ENCODE measurements at places on chromosomes 6 and 20. TPM values are rescaled to one million over a fixed set of nuclear protein-coding genes. Genes with fewer than 3 reads are reported as not detected.

DNA sequence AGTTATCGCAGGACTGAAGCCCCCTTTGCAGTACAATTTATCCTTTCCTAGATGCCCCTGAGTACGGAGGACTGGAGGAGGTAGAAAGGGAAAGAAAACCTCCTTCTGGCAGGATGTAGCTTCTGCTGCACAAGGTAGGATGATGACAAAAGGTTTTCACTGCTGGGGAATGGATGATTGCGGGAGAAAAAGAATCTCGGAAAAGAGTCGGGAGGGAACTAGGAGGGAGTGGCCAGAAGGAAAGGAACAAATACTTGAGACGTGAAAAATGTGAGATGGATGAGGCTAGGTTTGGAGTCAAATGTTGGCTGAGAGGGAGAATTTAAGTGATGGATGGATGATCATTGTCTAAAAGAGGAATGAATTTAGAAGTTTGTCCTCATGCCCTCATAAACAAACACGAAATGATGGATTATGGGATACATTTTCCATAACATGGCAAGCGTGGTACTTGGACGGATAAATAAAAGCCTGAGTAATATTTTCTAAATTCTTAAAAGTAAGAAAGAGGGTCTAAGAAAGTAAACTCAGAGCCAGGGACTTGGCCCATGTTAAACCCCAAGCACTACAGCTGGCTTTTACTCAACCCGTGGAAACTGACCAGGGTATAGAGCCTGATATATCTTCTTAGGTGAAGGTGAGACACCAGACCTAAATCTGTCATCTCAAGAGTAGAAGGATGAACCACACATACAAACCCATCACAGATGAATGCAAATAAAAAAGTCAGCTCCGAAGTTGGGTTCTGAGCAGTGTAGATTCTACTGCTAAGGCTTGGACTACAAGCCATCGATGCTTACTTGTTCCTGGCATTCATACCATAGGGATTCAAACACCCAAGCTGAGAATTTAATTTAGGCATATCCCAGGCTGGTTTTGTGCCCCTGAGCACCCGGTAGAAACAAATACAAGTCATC lies 72.4 kb downstream of the HFE start:
- no peak for DNase-seq

- DNase-seq = no peak
Measured at GRCh38 chr6:125296471-125296870, 5.3 kb downstream of the HDDC2 start.

DNA sequence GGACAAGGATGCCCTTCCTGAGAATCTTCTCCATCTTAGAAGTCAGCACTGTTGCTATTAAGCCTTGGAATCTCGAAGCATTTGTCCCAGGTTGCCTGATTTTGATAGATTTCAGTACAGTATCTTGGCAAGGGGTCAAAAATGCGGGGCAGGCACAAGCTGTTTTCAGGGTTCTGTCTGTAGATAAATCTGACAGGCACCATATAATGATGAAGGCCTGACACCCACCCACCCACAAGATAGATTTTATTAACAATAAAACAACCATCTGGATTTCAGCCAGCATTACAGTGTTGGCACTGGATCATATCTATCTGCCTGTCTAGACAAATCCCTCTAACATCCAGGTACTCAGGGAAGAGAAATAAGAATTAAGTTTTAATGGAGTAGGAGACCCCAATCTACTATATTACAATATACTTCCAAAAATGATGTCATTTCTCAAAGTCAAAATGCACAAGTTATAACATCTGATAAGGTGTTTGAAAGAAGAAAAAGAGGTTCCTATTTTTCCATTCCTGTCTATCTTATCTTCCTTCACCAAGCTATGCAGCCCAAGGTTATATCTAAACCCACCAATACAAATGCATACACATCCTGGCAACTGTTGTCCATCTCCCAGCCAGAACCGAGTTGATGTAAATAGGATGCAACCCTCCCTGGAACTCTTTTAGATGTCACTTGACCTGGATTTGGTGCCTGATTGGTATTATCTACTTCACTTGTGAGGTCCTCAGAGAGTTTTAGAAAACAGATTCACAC lies 10.7 kb downstream of the NEDD9 start:
- DNase-seq = no peak

DNA sequence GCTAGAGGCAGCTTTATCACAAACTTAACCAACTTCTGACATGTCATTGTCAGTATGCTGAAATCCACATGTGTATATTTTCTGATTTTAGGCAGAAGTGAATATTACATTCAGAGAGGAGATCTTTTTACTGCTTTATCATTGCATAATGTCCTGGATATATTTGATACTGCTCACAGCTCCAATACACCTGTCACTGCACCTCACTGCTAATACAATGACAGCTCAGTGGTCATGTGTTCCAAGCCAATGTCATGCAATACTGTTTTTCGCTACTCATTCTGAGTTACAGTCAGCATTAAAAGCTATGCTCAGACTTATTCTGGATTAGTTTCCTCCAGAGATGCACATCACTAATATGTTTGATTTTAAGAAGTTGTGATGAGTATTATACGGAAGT lies 1604.6 kb downstream of the HACE1 start:
- no peak for DNase-seq

GRCh38 chr20:53654932-53655624 lies 61.4 kb upstream of the ZNF217 start:
- no peak for DNase-seq

DNA sequence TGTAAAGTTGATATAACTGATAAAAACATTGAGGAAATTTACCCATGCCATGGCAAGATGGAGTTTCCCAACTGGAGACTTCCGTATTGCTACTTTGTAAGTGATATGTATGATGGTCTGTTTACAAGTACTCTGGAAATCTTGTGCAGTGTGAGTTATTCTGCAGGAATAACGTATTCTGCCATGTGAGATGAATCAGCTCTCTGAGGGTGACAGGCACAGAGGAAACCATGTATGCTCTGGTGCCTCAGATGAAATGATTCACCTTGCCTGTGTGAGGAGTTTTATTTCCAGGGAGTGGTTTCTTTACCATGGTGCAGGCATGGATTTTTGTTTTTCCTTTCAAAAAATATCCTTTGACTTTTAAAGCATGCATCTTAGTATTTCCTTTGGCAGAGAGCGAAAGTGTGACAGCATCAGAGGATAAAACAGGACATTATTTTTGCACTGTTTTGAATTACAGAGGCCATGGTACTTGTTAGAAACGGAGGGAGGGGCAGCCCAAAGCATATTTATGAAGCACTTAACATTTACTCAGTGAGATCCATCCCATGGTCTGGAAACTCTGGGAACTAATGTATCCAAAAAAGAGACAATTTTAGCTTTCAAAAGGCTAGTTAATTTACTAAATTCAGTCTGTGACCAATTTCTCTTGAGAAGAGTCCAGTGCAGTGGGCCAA lies 36.0 kb upstream of the MTRF1L start:
- no peak for DNase-seq

- no peak for DNase-seq
Measured at GRCh38 chr6:46419576-46420002, 71.7 kb downstream of the RCAN2 start.

DNA sequence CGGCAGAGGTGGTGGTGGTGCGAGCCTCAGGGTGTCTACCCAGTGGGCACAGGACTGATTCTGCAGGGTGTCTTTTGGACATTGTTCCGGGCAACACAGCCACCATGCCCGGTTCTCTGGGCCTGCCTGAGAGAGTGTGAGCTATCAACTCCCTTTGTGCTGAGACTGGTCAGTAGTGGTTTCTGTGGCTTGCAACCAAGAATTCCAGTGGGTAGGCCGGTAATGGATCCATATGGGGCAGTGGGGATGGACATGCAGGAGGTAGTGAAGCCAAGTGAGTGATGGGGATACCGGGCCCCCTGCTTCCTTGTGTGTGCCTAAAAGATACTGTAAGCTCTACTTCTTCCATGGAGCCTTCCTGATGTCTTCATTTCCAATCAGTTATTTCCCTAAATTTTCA lies 71.0 kb downstream of the CDC5L start:
- no peak for DNase-seq

DNA sequence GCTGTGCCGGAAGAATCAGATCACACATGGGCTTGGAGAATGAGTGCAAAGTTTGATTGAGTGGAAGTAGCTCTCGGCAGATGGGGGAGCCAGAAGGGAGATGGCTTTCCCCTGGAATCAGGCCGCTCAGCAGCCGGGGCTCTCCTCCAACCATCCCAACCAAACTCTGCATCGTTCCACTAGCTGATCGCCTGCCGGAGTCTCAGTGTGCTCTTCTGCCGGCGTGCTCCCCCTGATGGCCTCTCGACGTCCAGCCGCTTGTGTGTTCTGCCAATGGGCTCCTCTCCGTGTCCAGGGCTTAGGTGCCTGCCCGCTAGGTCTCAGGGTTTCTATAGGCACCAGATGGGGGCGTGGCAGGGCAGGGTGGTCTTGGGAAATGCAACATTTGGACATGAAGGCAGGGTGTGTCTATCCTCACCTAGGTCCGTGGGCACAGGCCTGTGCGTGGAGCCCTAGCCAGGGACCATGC lies 4.9 kb upstream of the BIRC7 start:
- no peak for DNase-seq

DNA sequence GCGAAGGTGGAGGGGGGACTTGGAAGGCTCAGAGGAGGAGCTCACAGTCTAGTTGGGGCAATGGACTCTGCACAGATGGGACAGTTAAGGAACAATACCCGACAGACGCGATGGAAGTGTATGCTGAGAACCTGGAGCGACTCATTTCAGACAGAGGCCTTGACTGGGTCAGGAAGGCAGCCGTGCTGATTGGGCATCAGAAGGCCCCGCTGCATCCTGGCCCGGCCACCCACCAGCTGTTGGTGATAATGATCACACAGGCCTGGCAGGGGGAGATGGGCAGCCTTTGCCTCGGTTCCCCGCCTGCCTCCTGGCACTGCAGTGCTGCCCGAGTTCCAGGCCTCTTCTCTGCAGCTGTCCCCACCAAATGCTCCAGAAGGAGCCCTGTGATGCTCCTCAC lies 62.4 kb downstream of the MDGA1 start:
- no peak for DNase-seq

- DNase-seq = no peak
Measured at GRCh38 chr6:52390361-52390727, 28.4 kb downstream of the PAQR8 start.

DNA sequence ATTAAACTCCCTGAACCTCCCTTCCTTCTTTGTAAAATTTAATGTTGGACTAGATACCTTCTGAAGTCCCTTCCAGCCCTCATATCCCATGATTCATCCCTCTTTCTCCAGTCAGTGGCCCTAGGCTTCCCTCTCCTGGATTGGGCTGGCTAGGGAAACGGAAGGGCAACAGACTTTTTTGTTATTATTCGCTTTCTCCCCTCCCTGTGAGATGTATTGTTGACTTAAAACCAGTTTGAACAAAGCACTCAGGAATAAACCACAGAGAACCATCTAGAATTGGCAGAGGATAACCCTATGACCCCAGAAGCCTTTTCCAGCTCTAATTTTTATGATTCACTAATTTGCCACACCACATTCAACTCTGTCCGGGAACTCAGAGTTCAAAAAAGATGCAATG lies 239.7 kb upstream of the SUPT3H start:
- DNase-seq = no peak

GRCh38 chr20:35497320-35497719 lies 32.1 kb downstream of the C20orf173 start:
- no peak for DNase-seq

DNA sequence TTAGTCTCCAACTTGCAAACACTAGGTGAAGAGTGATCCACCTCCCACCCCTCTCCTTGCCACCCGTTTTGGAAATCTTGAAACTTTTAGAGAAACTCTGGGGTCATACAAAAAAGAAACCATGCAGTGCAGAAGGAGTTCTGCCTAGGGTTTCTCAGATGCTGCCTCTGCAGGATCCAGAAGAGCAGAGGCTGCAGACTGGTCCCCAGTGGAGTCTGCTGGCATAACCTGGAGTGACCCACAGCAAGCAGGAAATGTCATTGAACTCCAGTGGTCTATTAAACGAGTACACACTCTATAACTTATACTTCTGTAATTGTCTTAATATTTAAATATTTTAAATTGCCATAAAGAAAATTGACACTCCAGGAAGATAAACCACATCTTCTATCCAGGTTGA lies 280.7 kb upstream of the NT5E start:
- DNase-seq = no peak

DNA sequence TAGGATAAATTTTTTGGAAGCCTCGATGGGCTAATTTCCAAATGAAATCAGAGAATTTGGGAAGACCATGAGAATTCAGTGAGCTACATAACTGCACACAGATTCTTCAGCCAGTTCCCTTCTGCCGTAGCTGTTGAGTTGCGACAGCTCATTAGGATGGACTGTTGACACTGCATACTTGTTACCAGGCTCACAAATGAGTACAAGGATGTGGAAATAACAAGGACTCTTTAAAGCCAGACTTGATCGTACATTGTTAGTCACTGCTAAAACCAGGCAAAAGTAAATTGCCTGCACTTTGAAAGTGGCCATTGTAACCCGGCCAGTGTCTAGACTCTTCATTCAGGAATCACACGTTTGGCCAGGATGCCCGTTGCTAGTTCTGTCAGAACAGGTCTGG lies 37.0 kb downstream of the NDUFAF5 start:
- DNase-seq = no peak

- peak; percentile 96 for DNase-seq
Measured at GRCh38 chr6:111591370-111591900, 14.2 kb downstream of the TRAF3IP2 start.

GRCh38 chr6:16420715-16421461 lies 182.5 kb downstream of the GMPR start:
- DNase-seq = no peak

DNA sequence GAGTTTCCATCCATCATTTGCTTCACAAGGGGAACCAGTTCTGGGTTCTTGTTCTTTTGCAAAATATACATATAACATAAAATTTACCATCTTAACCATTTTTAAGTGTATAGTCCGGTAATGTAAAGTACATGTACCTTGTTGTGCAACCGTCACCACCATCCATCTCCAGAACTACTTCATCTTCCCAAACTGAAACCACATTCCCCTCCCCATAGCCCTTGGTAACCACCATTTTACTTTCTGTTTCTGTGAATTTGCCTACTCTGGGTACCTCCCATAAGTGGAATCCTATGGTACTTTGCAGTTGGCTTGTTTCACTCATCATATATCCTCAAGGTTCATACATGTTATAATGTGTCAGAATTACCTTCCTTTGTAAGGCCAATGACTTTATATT lies 70.3 kb upstream of the DSP start:
- no peak for DNase-seq

- no peak for DNase-seq
Measured at GRCh38 chr6:24584382-24584720, 61.6 kb downstream of the KIAA0319 start.

Gene HSPA1B
- total RNA-seq = 243 TPM

Gene PPP1R14C
- total RNA-seq = 44.3 TPM

Gene SLC13A3
- 2.3 TPM for total RNA-seq

Gene TCP11
- not detected for total RNA-seq

Gene L3MBTL1
- total RNA-seq = 8.9 TPM

Gene ERGIC3
- 220 TPM for total RNA-seq

Gene SLC22A16
- total RNA-seq = not detected

Gene COL9A3
- total RNA-seq = 6.1 TPM

Gene CGA
- not detected for total RNA-seq

Gene F13A1
- 11.6 TPM for total RNA-seq

Gene PLN
- 1.5 TPM for total RNA-seq

Gene TSPO2
- not detected for total RNA-seq

Gene SLC22A1
- 3.3 TPM for total RNA-seq
